ENCODE measurements at places on chromosomes 6 and 20. TPM values are rescaled to one million over a fixed set of nuclear protein-coding genes. Genes with fewer than 3 reads are reported as not detected.

Gene VIP
- total RNA-seq, result not detected

Gene BANF2
- not detected for total RNA-seq

- DNase-seq, result no peak
- no peaks in the 10 kb centered on the region for H3K36me3 ChIP-seq
- H3K27me3 ChIP-seq, result no peaks in the 10 kb centered on the region
Measured at GRCh38 chr6:48475275-48475674, 364.3 kb upstream of the PTCHD4 start.

GRCh38 chr6:12984776-12985175 is 268.2 kb downstream of the PHACTR1 start:
- no peaks in the 10 kb centered on the region for H3K27me3 ChIP-seq
- no peak for DNase-seq
- H3K36me3 ChIP-seq, result no peaks in the 10 kb centered on the region
- H3K27ac ChIP-seq, result no peak overlapping the region
- no peak overlapping the region for H3K4me3 ChIP-seq

Gene IL17A
- not detected for total RNA-seq

- no peak overlapping the region for H3K27ac ChIP-seq
- H3K27me3 ChIP-seq, result no peaks in the 10 kb centered on the region
- H3K36me3 ChIP-seq, result no peaks in the 10 kb centered on the region
- no peak overlapping the region for H3K4me3 ChIP-seq
- DNase-seq, result no peak
Measured at GRCh38 chr20:50546729-50547314, 36.6 kb downstream of the PTPN1 start.

Gene PTCRA
- total RNA-seq, result not detected

GRCh38 chr6:110875548-110876169 is 1.1 kb downstream of the AMD1 start:
- H3K4me3 ChIP-seq, result peak overlapping the region; percentile 89
- DNase-seq, result no peak
- no peak overlapping the region for H3K27ac ChIP-seq
- no peaks in the 10 kb centered on the region for H3K27me3 ChIP-seq
- H3K4me1 ChIP-seq, result no peaks in the 10 kb centered on the region

DNA sequence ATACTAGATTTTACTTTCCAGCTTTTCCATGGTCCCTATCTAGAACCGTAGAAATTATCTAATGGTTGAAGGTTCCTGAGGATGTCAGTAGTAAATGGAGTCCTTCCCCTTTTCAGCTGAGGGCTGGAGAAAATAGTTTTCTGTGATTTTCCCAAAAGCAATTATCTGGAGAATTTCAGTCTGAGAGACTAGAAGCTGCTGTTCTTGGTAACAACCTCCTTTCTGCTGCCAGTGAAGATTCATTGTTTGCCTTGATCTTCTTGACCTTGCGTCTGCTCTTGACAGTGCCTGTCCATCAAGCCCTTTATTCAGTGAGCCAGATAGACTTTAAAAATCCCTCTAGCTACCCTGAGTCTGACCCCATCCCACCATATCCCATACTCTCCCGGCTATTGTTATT is 73.1 kb downstream of the PHACTR2 start:
- H3K36me3 ChIP-seq, result peaks cover 30% of the 10 kb centered on the region
- DNase-seq, result no peak
- H3K27ac ChIP-seq, result no peak overlapping the region
- no peaks in the 10 kb centered on the region for H3K27me3 ChIP-seq

GRCh38 chr6:21752054-21752811 is 158.7 kb downstream of the SOX4 start:
- no peak overlapping the region for H3K27ac ChIP-seq
- H3K4me3 ChIP-seq, result no peak overlapping the region
- H3K27me3 ChIP-seq, result no peaks in the 10 kb centered on the region
- no peak for DNase-seq
- H3K36me3 ChIP-seq, result peaks cover 22% of the 10 kb centered on the region
- H3K4me1 ChIP-seq, result peaks cover 21% of the 10 kb centered on the region

- H3K4me1 ChIP-seq, result peaks cover 2% of the 10 kb centered on the region
- H3K36me3 ChIP-seq, result peaks cover 2% of the 10 kb centered on the region
- H3K4me3 ChIP-seq, result no peak overlapping the region
- DNase-seq, result no peak
- H3K27me3 ChIP-seq, result no peaks in the 10 kb centered on the region
Measured at GRCh38 chr20:35311822-35312221, 19.6 kb upstream of the FAM83C start.

- H3K4me1 ChIP-seq, result 0 out of 2 replicates have a peak, but pooled peaks cover 2% of the 10 kb centered on the region
- no peak overlapping the region for H3K27ac ChIP-seq
- H3K4me3 ChIP-seq, result no peak overlapping the region
- no peaks in the 10 kb centered on the region for H3K36me3 ChIP-seq
Measured at GRCh38 chr6:88144637-88145297, 21.4 kb downstream of the CNR1 start.

GRCh38 chr20:23130622-23131140 is 44.6 kb upstream of the CD93 start:
- no peak for DNase-seq
- no peaks in the 10 kb centered on the region for H3K36me3 ChIP-seq
- H3K4me1 ChIP-seq, result no peaks in the 10 kb centered on the region
- H3K27ac ChIP-seq, result no peak overlapping the region
- no peak overlapping the region for H3K4me3 ChIP-seq
- H3K27me3 ChIP-seq, result no peaks in the 10 kb centered on the region

DNA sequence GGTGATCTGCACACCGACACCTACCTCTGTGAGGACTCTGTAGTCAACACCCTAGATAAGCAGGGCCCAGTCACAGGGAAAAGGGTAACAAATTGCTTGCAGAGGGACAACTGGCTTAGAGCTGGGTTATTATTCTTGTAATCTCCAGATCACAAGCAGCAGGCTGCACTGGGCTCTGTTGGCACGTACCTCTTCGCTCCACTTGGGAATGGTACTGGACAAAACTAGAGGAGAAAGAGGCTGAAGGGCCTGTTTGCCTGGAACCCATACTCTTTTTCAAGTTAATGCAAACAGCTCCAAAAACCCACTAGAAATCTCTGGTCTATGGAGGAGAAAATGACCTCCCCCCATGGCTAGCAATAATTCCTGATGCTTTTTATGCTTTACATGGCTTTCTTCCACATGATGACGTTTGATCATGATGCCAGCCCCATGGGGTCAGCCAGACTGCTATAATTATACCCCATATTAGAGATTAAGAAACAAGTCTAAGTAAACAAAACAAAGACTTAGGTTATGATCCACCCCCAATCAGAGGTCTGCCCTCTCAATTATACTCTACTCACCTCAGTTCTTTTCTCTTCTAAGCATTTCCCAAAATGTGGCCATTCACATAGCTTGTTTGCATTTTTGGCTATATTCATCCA is 190.0 kb downstream of the UNC5CL start:
- H3K36me3 ChIP-seq, result no peaks in the 10 kb centered on the region
- H3K4me1 ChIP-seq, result 0 out of 2 replicates have a peak, but pooled peaks cover 2% of the 10 kb centered on the region
- H3K27me3 ChIP-seq, result no peaks in the 10 kb centered on the region
- DNase-seq, result no peak

DNA sequence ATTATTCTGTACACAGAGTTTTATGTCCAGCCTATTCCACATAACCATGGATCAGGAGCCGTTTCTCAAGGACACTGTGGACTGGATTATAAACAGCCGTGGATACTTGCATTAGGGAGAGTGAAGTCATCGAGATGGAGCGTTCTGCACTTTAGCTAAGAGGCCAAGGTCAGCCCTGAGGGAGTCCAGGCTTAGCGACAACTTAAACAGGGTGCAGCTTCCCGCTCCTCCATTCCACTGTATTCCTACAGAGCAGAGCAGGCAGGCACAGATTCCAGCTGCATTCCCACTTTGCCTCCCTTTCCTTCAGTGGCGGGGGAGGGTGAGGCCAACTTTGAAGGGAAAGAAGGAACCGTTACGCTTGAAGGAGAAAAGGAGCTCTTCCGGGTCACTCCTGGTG is 59.5 kb downstream of the RAMACL start:
- H3K4me3 ChIP-seq, result no peak overlapping the region
- peaks cover 14% of the 10 kb centered on the region for H3K36me3 ChIP-seq
- DNase-seq, result no peak

- H3K36me3 ChIP-seq, result peaks cover 5% of the 10 kb centered on the region
- no peak overlapping the region for H3K27ac ChIP-seq
- H3K27me3 ChIP-seq, result no peaks in the 10 kb centered on the region
- DNase-seq, result no peak
Measured at GRCh38 chr6:158408552-158409130, 96.4 kb downstream of the TULP4 start.

Gene MYCT1
- total RNA-seq, result 0.09 TPM

- DNase-seq, result no peak
- no peaks in the 10 kb centered on the region for H3K27me3 ChIP-seq
- H3K36me3 ChIP-seq, result no peaks in the 10 kb centered on the region
- H3K4me3 ChIP-seq, result no peak overlapping the region
- peaks cover 6% of the 10 kb centered on the region for H3K4me1 ChIP-seq
- peak overlapping the region; percentile 42 for H3K27ac ChIP-seq
Measured at GRCh38 chr6:106692819-106693208, 63.4 kb downstream of the QRSL1 start.

DNA sequence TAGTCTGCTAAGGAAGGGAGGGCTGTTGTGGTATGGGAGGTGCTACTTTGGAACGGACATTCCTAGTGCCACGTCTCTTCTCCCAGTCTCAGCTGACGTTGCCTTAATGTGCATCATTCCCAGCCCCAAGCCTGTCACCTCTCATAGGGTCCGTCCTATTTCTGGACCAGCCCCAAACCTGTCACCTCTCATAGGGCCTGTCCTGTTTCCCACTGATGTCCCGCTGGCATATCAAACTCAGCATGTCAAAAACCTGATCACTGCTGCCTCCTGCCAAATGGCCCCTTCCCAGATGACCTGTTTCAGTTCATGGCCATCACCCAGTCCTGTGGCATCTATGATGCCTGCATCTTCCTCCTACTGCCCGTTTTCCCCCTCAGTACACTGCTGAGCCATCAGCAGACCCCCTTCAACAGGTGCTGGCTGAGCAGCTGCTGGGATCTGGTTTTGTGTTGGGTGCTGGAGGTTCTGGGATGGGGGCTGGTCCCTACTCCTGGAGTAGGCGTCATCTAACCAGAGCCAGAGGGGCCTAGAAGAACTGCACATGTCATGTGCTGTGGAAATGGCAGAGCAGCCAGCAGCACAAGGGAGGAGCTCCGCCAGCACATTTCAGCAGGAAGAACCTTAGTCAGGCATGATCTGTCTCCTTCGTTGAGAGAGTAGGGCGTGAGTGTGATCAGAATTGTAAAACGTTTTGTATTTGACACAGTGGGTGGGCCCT is 3.3 kb downstream of the ENTPD6 start:
- H3K36me3 ChIP-seq, result no peaks in the 10 kb centered on the region
- H3K4me1 ChIP-seq, result no peaks in the 10 kb centered on the region
- no peak for DNase-seq
- no peak overlapping the region for H3K27ac ChIP-seq
- no peak overlapping the region for H3K4me3 ChIP-seq
- H3K27me3 ChIP-seq, result no peaks in the 10 kb centered on the region

- no peak overlapping the region for H3K4me3 ChIP-seq
- DNase-seq, result no peak
- H3K4me1 ChIP-seq, result no peaks in the 10 kb centered on the region
Measured at GRCh38 chr6:80440496-80441115, 334.1 kb downstream of the BCKDHB start.

Gene NHLRC1
- total RNA-seq, result 1.0 TPM

Gene CAGE1
- total RNA-seq, result 0.28 TPM

DNA sequence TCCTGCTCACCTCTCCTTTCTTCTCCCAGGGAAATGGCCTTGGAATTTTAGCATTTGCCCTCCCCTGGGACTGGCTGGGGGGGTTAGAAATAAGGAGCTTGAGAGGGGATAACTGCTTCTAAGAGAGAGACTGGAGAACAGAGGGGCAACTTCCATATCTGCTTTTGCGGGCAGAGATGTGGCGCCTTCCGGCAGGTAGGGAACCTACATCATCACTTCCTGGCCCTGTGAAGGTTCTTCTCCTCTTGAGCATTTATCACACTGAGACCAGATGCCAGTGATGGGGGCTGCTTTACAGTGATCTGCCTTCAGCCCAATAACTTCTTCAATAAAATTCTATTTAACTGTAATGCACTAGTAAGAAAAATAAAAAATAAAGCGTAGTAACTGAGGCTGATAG is 48.1 kb downstream of the TBC1D7 start:
- H3K27me3 ChIP-seq, result no peaks in the 10 kb centered on the region
- H3K27ac ChIP-seq, result no peak overlapping the region
- no peak overlapping the region for H3K4me3 ChIP-seq
- DNase-seq, result no peak
- no peaks in the 10 kb centered on the region for H3K4me1 ChIP-seq

Gene GRIK2
- 0.90 TPM for total RNA-seq

Gene LY86
- not detected for total RNA-seq

DNA sequence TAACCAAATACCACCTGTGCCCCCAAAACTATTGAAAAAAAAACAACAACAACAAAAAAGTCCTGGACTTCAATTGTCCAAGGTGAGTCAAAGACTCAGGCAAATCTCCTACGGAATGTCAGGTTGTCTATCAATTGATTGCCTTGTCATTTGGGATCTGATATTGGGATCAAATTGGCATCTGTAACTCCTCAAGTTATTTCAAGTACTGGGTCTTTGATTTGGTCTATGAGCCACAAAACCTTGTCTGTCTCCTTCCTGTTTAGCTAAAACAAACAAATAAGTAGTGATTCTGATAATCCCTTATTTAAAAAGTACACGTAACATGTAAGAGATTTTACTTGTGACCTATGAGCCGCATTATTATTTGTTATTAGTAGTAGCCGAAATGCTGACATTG is 231.6 kb upstream of the ZNF217 start:
- no peak overlapping the region for H3K4me3 ChIP-seq
- H3K36me3 ChIP-seq, result no peaks in the 10 kb centered on the region
- no peak for DNase-seq

GRCh38 chr6:1705630-1706029 is 95.9 kb downstream of the FOXC1 start:
- H3K36me3 ChIP-seq, result no peaks in the 10 kb centered on the region
- H3K4me1 ChIP-seq, result no peaks in the 10 kb centered on the region
- no peak overlapping the region for H3K4me3 ChIP-seq
- H3K27me3 ChIP-seq, result no peaks in the 10 kb centered on the region
- H3K27ac ChIP-seq, result no peak overlapping the region
- DNase-seq, result no peak

DNA sequence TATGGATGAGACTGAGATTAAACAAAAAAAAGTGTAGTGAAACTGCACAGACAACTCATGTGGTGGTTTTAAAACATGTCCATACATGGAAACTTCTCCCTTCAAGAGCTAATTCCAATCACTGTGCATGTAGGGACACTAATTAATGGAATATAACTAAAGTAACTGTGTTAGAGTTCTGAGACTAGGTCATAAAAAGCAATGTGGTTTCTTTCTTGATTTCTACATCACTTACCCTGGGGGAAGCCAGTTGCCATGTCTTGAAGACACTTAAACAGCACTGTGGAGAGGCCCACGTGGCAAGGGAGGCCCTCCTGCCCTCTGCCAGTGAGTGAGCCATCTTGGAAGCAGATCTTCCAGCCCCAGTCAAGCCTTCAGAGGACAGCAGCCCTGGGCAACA is 118.2 kb upstream of the DST start:
- peaks cover 3% of the 10 kb centered on the region for H3K36me3 ChIP-seq
- no peaks in the 10 kb centered on the region for H3K27me3 ChIP-seq
- DNase-seq, result no peak
- no peak overlapping the region for H3K4me3 ChIP-seq
- H3K4me1 ChIP-seq, result peaks cover 8% of the 10 kb centered on the region
- H3K27ac ChIP-seq, result no peak overlapping the region

GRCh38 chr6:291697-292505 is at the start of gene DUSP22:
Gene DUSP22 (plus strand): TSS chr6:292487. CDS start chr6:292540, 53 bp downstream.
- peak; percentile 82 for DNase-seq
- no peaks in the 10 kb centered on the region for H3K27me3 ChIP-seq
- peak within 1 kb of the TSS; percentile 81 for H3K4me3 ChIP-seq
- H3K27ac ChIP-seq, result no peak within 1 kb of the TSS

- no peak overlapping the region for H3K4me3 ChIP-seq
- no peaks in the 10 kb centered on the region for H3K36me3 ChIP-seq
- no peaks in the 10 kb centered on the region for H3K4me1 ChIP-seq
- H3K27me3 ChIP-seq, result no peaks in the 10 kb centered on the region
- no peak for DNase-seq
- no peak overlapping the region for H3K27ac ChIP-seq
Measured at GRCh38 chr6:55082021-55082420, 92.3 kb upstream of the HCRTR2 start.

Data from H9 (cell line).